ENCODE measurements at places on chromosomes 3 and 15.

- DNase-seq = no peak
These were observed 19.1 kb upstream of the TPM1 start for GRCh38 chr15:63023351-63023945.

- DNase-seq = no peak
These were observed 10.2 kb downstream of the BDH1 start for GRCh38 chr3:197545571-197545970.

DNA sequence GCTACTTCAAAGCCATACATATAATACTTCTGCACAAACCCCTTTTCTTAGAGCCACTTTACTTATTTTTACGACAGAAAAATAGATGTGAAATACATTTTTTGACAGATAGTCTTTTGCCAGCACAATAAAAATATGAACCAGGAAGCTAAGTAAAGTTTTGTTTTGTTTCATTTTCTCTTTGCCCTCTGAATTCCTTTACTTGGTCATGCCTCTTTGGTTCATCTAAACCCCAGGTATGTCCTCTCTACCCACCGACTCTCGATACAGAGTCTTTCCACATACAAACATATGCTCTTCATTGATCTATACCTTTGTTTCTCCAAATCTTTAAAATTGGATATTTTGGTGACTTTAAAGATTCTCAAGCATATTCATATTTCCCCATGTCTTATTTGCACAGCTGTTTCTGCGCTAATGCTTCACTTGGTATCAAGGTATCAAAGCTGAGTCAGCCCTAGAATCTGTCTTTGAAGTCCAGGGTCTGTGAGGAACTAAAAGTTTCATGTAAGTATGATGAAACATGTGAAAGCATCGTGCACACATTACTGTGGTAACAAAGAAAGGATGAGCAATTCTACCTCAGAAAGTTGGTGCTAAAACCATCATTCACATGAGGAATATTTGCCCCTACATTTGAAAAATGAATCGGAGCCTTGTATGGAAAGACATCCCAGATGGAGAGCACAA lies 845.4 kb downstream of the NAALADL2 start:
- DNase-seq = no peak

DNA sequence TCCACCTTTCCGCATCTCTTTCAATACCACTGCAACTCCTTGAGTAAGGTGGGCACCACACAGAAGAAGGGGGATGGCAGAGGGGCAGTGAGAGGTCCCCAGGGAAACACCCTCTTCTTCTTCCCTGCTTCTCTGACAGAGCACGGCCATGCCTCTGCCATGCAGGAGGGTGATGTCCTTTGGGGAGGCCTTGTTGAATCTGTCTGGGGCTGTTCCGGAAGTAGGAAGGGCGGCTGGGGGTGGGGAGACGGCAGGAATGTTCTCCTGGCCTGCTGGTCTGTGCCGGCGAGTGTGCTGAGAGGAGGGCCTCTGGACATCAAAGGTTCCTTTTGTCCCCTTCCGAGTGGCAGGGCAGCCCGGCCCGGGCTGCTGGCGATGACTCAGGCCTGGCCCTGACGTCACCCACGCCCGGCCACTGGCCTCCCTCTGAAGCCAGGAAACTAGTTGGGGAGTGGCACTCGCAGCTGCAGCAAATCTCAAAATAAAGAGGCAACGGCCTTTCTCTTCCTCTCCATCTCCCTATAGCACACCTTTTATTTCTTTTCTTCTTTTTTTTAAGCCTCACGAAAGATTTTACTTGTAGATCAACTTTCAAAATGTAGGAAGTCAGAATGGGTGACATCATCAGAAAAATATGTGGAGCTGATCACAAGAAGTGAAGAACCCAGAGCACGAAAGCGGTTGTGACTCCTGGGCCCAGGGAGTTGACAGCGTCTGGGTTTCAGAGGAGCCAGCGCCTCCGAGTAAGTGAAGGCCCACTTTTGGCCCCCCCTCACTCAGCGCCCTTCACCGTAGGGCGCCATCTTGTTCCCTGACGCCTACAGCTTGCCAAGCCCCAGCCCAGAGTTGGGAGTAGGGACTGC lies at the start of gene ZBTB38:
ZBTB38 (plus strand) TSS at position 443 of the 863 bp plus-strand sequence. CDS start 73,885 bp downstream, outside the sequence.
- no peak for DNase-seq

- DNase-seq = no peak
These were observed 15.9 kb downstream of the CSRNP1 start for GRCh38 chr3:39137435-39137936.

- no peak for DNase-seq
These were observed 141.4 kb downstream of the TP63 start for GRCh38 chr3:189772584-189772983.

DNA sequence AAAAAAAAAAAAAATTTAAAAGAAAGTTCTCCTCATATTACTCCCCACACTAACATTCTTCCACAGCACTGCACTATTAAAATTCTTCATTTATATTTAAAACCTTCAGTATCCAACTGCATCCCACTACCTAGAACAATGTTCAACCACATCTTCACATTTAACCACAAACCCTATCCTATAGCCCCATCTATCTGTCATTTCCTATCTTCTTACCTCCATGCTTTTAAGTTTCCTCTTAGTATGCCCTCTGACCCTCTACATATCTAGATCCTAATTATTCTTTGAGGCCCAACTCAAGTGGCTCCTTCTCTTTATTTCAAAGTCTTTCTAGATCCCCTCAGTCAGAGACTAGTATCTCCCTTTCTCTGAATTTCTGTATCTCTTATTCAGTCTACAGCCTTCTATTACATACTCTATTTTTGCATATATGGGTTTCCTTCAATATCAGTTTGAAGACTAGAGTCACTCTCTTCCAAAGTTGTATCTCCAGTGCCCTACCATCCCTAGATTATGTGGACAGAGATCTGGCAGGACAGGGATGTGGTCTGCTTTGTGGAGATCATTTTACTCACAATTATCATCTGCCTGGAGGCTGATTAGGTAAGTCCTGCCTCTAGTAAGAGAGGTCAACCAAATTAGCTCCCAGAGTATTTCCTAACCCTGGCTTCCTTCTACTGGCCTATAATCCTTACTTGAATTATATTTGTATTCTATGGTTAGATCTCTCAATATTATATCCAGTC lies 1.4 kb downstream of the CIAO2A start:
- peak; percentile 33 for DNase-seq

- DNase-seq = no peak
These were observed 10.6 kb upstream of the KIF23 start for GRCh38 chr15:69403594-69403993.

DNA sequence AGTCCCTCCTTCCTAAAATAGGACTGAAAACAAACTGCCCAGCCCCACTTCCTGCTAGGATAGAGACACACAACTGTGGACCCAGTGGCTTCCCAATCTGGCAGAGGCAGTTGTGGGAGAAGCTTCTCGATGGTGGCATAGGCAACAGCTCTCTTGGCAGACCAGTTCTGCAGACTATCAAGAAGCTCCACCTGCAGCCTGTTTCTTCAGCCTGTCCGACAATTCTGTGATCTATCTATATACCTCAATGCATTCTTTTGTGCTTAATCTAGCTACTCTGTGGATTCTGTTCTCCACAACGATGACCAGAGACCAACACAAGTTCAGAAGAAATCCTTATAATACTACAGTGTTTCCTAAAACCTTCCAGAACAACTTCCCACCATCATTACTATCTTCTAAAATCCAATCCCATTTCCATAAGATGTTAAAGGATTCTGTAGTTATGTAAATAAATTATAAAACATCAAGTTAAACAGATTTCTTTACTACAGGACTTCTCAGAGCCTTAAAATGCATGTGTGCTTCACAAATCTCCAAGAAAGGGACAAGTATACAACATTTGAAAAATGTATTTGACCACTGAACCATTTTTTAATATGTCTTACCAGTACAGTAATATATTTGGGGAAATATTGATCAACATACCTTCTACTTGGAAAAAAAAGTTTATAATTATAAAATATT lies 57.7 kb downstream of the IGF2BP2 start:
- DNase-seq = no peak

GRCh38 chr15:72491768-72492167 lies 17.6 kb downstream of the ARIH1 start:
- no peak for DNase-seq

GRCh38 chr3:186374376-186374775 lies 12.3 kb upstream of the DGKG start:
- DNase-seq = no peak

GRCh38 chr15:67409175-67409574 lies 111.8 kb upstream of the C15orf61 start:
- no peak for DNase-seq

GRCh38 chr3:79810581-79810980 lies 42.8 kb upstream of the ROBO1 start:
- DNase-seq = no peak

DNA sequence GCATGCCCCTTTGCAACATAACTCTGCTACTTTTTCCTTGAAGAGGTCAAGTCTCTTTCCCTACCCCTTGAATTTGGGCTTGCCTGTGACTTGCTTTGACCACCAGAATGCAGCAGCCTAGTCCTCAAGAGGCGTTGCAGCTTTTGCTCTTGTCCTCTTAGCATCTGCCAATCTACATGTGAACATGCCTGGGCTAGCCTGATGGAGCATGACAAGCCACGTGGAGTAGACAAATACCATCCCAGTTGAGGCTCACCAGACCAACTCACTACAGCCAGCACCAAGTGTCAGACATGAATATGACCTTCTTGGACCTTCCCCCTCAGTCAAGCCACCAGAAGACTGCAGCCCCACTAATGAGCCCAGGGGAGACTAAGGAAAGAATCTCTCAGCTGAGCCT lies 32.9 kb downstream of the AMOTL2 start:
- DNase-seq = no peak

- DNase-seq = no peak
These were observed 333.4 kb downstream of the NAALADL2 start for GRCh38 chr3:175192536-175192935.

- DNase-seq = peak; percentile 17
These were observed 64.2 kb downstream of the SCAPER start for GRCh38 chr15:76840830-76841460.

- no peak for DNase-seq
These were observed 8.3 kb upstream of the TXNRD3 start for GRCh38 chr3:126663257-126663656.

DNA sequence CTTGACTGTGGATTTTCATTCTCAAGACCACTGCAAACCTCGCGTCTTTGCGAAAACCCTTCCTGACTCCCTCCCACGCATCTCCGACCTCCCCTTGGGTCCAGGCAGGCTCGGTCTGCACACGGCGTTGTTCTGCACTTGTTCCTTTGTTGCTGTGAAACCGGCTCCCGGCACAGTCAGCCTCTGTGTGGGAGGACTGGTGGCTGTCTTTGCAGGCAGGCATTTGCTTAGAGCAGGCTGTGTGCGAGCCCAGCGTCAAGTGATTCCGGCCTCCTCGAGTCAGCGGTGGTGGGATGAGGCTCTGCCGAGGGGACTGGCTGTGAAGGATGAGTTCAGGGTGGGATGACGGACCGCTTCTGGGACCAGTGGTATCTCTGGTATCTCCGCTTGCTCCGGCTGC lies 102.6 kb upstream of the ROPN1 start:
- no peak for DNase-seq

DNA sequence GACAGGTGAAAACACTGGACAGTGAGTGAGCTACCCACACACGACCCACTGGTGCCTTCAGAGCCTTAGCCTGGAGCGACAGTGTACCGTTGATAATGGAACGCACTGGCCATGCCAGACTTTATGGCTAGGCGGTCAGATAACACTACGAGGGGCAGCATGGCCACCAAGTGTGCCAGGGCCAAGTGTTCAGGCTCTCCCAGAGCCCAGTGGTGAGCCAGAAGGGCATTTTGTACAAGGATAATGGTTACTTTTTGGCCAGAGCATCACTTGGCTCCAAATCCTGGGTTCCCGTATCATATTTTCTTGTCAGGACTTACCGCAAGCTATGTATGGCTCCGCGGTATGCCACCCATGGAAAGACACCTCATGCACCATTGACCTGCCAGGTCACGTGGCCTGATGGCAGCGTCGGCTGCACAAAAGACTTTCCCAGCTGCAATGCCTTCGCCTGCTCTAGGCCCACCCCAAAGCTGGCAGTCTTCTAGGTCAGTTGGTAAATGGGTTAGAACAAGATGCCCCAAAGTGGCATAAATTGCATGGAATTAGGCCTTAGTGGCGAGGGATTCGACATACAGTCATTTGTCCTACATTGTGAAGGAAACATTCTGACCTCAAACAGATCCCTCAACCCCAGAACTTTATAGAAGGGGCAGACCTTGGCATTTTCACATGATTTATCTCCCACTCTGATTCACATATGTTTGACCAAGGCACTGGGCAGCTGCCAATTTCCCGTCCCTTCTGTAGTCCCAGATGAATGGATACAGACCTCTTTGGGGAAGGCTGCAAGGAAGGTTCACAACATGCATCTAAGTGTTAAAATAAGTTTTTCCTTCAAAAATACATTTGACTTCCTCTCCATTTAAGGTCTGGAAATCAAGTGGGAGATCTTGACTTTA lies 12.2 kb upstream of the SLC28A1 start:
- no peak for DNase-seq

- no peak for DNase-seq
These were observed 101.2 kb upstream of the ZBTB20 start for GRCh38 chr3:115248274-115248673.

GRCh38 chr3:192215-192929 lies 4.2 kb upstream of the CHL1 start:
- DNase-seq = no peak

- no peak for DNase-seq
These were observed 119.2 kb upstream of the TP63 start for GRCh38 chr3:189512039-189512438.

DNA sequence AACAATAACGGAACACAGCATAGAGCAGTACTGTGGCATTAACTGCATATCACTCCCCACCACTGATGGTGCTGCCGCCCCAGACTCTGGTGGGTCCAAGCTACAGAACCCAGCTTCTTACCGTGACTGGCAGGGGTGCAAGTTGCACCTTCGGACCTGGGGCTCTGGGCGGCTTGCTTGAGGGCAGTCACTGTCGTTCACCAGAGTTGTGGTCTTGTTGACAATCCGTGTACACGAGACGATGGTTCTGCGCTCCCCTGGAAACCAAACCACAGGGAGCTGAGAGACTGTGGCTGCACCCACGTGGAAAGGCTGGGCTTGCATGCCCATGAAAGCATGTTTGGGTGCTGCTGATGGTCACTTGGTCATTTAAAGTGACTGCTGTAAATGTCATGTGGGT lies 293.0 kb downstream of the ADAMTS17 start:
- no peak for DNase-seq

- DNase-seq = no peak
These were observed 141.9 kb downstream of the LPP start for GRCh38 chr3:188295876-188296275.

All from CD4-positive, alpha-beta T cell treated with Interleukin-4 for 4 hours (primary cell).